Activated gamma-delta T cell treated with anti-CD3 and anti-CD28 coated beads, Interleukin-2, amount 50 U/mL, for 16 hours (primary cell): ENCODE measurements at places on chromosomes 12 and 14.

GRCh38 chr14:23468704-23469126 lies 788 bp upstream of the NGDN start:
- DNase-seq, result no peak

DNA sequence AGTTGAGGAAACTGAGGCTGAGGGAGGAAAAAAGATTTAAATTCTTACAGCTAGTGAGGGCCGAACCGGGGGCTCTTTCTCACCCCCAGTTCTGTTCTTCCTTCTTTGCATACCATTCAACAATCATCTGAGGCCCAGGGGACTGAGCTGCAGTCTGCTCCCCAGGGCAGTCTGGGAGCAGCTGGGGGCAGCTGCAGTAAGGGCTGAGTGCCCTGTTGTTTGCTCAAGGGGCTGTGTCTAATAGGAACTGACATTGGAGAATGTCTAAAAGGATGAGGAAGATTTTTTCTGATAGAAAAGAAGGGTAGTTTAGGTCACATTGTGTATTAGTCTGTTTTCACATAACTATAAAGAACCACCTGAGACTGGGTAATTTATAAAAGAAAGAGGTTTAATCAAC lies 42.2 kb downstream of the SLC17A8 start:
- no peak for DNase-seq

- no peak for DNase-seq
Observed at GRCh38 chr12:115914122-115914521, 363.4 kb downstream of the MED13L start.

GRCh38 chr12:106305376-106305775 lies 2.8 kb downstream of the TCP11L2 start:
- DNase-seq, result no peak

GRCh38 chr12:52590021-52590420 lies 11.2 kb downstream of the KRT72 start:
- no peak for DNase-seq

GRCh38 chr12:97140355-97140754 lies 233.3 kb downstream of the NEDD1 start:
- DNase-seq, result no peak

GRCh38 chr12:106135075-106135474 lies 3.7 kb downstream of the NUAK1 start:
- DNase-seq, result no peak

- no peak for DNase-seq
Observed at GRCh38 chr14:38254571-38255407, 1.1 kb downstream of the CLEC14A start.

GRCh38 chr12:52779914-52780313 lies 2.8 kb upstream of the KRT76 start:
- no peak for DNase-seq

GRCh38 chr12:52646613-52647012 lies 5.4 kb downstream of the KRT2 start:
- no peak for DNase-seq

GRCh38 chr12:127205781-127206555 lies 1061.0 kb upstream of the TMEM132C start:
- DNase-seq, result no peak
